ENCODE measurements at places on chromosomes 4 and X. TPM values are rescaled to one million over a fixed set of nuclear protein-coding genes. Genes with fewer than 3 reads are reported as not detected.

- DNase-seq = peak; percentile 48
Measured at GRCh38 chr4:3304831-3305609, 12.2 kb downstream of the RGS12 start.

- DNase-seq = no peak
Measured at GRCh38 chr4:80107374-80107773, 34.3 kb upstream of the ANTXR2 start.

- no peak for DNase-seq
Measured at GRCh38 chrX:2284601-2285000, 216.2 kb downstream of the DHRSX start.

- DNase-seq = no peak
Measured at GRCh38 chr4:13928214-13928613, 300.7 kb upstream of the BOD1L1 start.

Gene FAM120C
- polyA plus RNA-seq = 8.4 TPM

Gene PDGFRA
- polyA plus RNA-seq = 213 TPM

Gene MAGEC1
- polyA plus RNA-seq = not detected
